8988T (cell line): ENCODE measurements at places on chromosomes 12 and 14.

DNA sequence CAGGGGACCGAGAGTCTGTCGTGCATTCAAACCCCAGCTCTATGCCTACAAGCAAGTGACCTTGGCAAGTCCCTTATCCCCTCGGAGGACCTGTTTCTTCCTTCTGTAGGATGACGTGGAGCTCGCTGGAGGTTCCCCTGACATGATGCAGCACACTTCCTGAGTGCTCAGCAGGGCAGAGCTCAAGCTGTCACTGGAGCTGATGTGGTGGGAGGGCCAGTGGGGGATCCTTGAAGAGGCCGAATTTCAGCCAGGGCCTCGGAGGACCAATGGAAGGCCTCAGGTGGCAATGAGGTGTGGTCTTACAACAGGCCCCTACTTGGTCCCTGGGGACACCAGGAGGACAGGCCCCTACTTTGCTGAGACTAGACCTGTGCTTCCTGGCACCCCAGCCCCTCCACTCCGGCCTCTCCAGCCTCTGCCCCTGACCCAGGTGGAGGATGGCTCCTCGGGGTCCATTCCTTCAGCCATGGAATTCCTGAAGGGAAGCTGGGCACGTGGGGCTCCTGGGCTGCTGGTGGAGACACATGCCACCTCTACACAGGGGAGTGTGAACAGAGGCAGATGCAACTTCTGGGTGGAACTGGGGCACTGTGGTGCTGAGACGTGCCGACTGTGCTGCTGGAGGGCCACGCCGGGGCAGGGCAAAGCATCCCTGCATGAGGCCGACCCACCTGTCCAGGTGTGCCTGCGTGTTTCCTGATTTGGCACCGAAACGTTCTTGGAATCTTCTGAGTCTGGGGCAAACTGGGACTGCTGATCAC is 18.7 kb upstream of the KIF26A start:
- DNase-seq, result no peak

GRCh38 chr12:123987022-123987421 is 14.0 kb downstream of the ZNF664 start:
- no peak for DNase-seq

- no peak for DNase-seq
Measured at GRCh38 chr14:31990183-31990857, 86.8 kb upstream of the ARHGAP5 start.

DNA sequence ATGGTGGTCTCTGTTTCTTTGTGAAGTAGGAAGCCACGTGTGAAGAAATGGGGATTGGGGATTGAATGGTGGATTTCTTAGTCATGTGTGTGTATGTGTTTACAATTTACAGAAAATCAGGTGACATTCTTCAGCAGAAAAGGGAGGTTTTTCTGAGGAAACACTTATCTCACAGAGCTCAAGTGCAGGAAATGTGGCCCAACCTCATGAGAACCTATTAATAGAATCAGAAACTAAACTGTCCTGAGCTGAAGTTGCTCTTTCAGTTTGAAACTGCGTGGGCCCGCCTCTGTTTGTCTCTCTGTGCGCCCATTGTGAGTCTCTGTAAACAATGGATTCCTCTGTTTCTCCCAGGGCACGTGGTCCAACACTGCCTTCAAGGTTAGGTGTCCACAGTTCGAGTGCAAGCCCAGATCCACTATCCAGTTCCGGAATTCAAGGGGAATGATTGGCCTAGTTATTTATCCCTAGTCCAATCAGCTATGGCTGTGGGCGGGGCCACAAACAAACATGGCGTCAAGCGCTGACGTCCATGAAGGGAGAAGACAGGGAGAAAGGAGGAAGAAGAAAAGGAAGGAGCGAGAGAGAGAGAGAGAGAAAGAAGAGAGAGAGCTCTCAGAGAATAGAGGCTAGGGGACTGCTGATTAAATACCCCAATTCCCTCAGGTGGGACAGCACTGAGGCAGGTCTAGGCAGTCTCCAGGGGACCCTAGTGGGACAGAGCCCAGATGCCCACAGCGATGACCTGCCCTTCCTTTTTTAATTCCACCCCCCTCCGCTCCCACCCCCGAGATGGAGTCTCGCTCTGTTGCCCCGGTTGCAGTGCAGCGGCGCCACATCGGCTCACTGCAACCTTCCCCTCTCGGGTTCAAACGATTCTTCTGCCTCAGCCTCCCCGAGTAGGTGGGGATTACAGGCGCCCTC is 31.4 kb upstream of the C12orf76 start:
- no peak for DNase-seq

DNA sequence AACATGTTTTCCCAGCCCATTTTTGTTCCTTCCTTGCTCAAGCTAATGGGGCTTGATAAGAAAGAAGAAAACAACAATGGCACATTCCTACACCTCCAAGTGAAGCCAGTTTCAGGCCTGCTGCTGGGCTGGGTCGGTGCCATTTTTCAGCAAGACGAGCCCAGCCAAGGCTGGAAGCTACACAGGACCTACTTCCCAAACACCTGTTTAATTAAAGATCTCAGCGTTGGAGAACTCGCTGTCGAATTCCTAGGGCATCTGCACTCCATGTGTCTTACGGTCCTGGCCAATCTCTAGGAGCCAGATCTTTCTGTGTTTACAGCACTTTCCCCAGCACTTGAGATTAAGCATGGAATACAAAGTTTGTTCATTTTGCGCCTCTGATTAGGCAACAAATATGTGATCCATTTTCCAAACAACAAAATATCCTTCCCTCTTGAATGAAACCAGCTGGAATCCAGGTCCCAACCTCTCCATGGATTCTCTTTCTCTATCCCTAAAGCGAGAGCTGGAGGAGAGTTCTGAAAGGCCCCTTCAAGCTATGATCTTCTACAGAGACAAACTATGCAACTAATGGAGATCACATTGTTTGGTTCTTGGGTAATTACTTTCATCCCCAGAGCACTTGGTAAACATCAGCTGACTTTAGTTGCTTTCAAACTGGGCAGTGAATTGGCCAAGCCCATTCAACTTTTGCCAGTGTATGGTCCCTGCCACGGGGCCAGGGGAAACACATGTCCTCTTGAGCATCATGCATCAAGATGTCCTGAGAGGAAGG is 34.3 kb upstream of the TC2N start:
- DNase-seq, result no peak

DNA sequence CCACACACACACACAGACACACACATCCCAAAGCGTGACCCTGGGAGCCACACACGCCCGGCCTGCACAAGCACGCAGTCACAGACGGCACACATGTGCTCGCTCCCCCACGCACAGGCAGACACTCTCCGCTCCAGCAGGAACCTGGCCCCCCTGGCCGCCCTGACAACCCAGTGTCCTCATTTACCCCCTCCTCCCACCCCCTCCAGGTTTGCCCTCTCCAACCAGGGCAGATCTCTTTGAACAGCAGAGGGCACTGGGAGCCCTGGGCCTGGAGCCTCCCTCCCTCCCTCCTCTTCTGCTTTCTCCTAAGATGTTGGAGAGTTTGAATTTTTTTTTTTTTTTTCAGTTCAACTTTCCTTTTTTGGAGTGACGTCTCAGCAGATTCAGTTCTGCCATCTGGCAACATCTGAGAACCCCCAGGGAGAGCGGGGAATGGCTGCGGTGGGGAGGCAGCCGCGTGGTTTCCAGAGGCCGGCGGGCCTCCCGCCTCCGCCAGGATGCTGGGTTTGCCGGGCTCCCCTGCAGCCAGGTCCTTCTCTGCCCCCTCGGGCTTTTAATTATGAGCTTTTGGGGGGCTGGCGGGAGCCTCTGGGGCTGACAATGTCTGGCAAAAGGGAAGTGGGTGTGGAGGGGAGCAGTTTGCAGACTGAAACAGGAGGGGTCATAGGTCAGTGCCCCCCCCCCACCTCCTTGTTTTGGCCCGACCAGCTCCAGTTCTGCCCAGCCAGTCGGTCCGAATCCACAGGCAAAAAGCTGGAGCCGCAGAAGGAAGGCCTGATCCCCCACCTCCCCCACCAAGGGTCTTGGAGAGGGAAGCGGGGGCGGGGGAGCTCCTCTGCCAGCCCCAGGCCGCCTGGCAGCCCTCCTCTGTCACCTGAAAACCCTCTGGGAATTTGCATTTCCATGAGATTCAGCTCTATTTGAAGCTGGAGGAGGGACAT is 1.3 kb upstream of the NCOR2 start:
- DNase-seq, result no peak

- DNase-seq, result no peak
Measured at GRCh38 chr14:67815573-67816225, 691 bp downstream of the ZFYVE26 start.

DNA sequence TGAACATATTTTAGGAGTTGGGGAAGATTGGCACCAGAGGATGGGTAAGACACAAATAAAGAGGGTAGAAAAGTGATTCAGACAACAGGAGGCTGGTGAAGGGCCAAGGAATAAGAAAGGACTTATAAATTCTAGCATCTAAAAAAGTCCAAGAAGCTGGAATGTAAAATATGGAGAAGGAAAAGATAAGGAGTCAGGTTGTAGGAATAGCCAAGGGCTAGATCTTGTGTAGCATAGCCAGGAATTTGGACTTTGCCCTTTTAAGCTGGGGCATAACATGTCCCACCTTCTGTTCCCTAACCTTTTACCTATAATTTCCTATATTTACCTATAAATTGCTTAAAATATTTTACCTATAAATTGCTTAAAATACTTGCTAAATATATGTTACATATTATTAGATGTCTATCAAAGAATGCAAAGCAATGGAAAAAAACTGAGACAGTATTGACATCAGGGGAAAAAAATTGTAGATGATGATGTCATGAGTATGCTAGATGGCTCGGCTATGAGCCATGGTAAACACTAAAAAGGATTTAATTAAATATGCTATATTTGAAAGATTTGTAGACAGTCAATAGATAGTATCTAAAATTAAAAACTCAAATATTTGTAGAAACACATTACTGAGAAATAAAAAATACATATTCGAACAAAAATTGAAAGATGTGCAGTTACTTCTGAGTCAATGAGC is 99.7 kb upstream of the PLEKHG7 start:
- no peak for DNase-seq

- DNase-seq, result no peak
Measured at GRCh38 chr12:60112063-60112462, 516.2 kb downstream of the SLC16A7 start.

GRCh38 chr12:63809566-63809965 is 29.9 kb downstream of the RXYLT1 start:
- DNase-seq, result no peak

- DNase-seq, result no peak
Measured at GRCh38 chr12:46886541-46887041, 60.8 kb upstream of the SLC38A4 start.

- no peak for DNase-seq
Measured at GRCh38 chr12:114275932-114276785, 129.8 kb downstream of the TBX5 start.

GRCh38 chr14:91113829-91114078 is at the start of gene DGLUCY:
DGLUCY (plus strand) TSS chr14:91114073; CDS start chr14:91160295, 46,222 bp downstream.
- peak; percentile 79 for DNase-seq

GRCh38 chr14:22387776-22388241 is 201.2 kb downstream of the DAD1 start:
- DNase-seq, result no peak

GRCh38 chr14:56081139-56081538 is 37.1 kb upstream of the PELI2 start:
- no peak for DNase-seq

- DNase-seq, result peak; percentile 30
Measured at GRCh38 chr12:11958221-11959091, 112.3 kb upstream of the BCL2L14 start.

DNA sequence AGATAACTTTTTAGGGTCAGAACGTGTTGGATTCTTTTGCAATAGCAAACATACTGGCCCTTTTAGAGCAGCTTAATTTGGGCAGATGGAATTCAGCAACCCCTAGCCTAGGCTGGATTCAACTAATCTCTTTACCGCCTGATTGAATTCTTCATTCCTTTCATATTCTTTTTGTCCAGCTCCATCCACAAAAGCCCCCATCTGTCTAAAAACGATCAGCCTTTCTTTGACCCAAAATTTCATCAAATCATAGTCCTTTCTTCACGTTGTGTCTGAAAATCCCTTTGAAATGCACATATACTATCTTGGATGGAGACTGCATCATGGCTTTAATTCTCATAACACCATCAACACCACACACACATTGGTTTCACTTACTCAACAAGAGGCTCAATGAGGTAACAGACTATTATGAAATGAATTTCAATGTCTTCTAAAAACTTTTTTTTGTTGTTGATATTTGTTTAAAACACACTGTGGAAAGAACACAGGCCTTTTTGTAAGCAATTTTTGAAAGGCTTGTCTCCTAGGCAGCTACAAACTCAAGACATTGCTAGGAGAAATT is 128.0 kb upstream of the EEA1 start:
- DNase-seq, result no peak

- no peak for DNase-seq
Measured at GRCh38 chr14:103056322-103057027, 874 bp downstream of the CDC42BPB start.

DNA sequence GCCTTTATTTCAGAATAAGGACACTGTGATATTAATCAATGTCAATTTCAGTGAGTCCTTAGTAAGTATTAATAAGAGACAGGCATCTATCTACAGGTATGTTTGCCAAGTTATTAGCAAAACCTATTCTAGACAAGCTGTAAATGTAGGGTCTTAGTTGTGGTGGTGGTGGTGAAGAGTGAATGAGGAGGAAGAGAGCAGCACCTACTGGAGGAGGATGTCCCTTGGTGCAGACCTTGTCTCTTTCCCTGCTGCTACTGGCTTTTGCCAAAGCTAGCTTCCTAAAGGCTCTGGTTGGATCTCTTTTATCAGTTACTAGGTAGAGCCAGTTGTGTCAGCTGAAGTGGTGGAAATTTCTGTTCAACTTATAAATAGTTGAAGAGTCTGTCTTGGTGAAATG is 304.8 kb upstream of the ATP2B1 start:
- DNase-seq, result no peak
